ENCODE measurements at places on chromosomes 11 and 22.

DNA sequence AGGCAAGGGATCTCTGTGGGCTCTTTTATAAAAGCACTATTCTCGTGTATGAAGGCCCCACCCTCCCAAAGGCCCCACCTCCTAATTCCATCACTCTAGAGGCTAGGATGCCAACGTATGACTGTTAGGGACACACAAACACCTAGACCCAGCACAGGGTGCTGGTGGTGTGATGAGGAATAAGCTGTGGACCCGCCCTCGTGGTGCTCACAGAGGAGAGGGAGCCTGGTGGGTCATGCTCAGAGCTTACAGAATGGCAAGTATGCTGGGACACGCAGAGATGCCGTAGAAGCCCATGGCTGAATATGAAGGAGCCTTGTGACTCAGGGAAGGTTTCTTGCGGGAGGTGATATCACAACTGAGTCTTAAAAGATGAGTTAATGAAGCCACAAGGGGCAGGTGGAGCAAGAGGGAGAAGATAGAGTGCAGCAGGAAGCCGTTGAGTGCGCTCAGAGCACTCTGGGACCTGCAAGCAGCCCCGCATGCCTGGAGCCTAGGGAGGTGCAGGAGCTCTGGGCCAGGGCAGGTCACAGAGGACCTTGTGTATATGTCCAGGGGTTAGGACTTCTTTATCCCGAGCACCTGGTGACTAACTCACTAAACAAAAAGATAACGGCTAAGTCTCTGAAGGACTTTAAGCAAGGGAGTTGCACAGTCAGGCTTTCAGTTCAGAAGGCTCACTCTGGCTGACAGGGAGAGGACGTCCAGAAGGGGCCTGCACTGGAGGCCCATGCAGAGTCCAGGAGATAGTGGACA lies 160.9 kb downstream of the TRIM29 start:
- no peak for DNase-seq

DNA sequence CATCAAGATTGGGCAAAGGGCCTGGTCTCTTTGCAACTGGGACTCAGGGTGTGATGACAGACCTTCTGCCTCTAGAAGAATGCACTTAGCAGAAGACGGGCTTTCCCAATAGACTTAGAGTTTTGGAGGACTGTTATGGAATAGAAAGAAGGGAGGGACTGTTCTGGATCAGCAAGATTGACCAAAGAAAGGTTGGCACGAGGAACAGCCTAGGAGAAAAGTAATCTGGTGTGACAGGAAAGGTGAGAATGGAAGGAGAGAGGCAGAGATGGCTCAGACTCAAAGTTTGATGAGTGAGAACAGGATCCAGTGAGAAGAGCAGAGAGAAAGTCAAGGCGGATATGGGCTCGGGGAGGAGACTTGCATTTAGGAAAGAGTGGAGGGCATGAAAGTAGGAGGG lies 23.0 kb upstream of the TMEM45B start:
- DNase-seq, result no peak

GRCh38 chr11:122334546-122335339 lies 218.7 kb upstream of the BLID start:
- no peak for DNase-seq

- no peak for DNase-seq
These were observed 16.0 kb downstream of the CLTCL1 start for GRCh38 chr22:19275513-19275912.

GRCh38 chr22:28969401-28970168 lies 86.2 kb downstream of the ZNRF3 start:
- no peak for DNase-seq

GRCh38 chr11:44621784-44622183 lies 56.3 kb downstream of the CD82 start:
- DNase-seq, result peak; percentile 1

DNA sequence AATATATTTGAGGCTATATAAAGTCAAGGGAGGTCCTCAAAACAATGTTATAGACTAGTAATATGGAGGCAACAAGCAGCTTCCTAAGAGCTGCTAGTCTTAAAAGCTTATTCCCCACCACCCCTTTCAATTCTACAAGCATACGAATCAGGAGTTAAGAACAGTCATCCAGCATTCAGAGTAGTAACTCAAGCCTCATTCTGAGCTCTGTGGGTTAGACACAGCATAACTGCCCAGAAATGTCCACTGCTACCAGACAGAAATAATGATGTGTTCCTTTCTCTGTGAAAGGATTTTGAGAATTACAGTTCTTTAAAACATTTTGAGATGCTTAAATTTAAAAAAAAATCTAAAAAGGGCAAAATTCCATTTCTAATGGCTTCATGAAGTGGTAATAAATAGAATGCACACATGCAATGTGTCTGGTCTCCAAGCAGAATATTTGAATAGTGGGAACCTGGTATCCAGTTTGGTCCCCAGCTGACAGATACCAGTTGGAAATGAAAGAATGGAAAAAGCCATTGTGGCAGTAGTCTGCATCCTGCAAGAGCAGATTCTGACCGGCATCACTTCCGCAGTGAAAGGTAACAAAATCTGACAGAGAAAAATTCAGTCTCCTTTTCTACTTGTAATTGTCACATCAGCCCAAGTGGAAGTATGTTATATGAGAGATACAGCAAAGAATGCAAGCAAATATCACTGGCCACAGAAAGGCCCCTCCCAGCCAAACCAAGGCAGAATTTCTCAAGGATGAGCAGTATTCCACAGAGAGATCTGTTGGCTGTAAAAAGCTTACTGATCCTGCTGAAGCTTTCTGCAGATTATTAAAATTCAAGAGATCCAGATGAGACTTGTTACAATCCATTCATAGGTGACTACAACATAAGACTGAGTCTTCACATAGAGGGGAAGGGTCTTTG lies 310.8 kb upstream of the PITPNB start:
- no peak for DNase-seq

- DNase-seq, result peak; percentile 89
These were observed 3.5 kb downstream of the PHLDB1 start for GRCh38 chr11:118610773-118611432.

- DNase-seq, result no peak
These were observed at the start of gene OR5W2 for GRCh38 chr11:55914482-55914881. OR5W2 (minus strand) TSS chr11:55914582; CDS start chr11:55914582, 0 bp downstream.

DNA sequence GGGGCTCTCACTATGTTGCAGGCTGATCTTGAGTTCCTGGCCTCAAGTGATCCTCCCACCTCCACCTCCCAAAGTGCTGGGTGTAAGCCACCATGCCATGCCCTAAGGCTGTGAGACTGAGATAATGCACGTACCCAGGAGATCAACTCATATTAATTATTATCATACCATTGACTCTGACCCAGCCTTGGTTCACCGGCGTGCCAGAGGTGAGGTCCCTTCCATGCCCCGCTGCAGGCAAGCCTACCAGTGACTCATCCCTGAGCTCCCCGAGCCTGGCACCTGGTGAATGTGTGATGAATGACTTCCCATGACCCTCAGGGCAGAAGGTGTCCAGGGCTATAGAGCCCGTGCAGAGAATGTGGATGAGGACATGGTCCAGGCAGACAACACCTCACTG lies 12.1 kb downstream of the GAL3ST1 start:
- no peak for DNase-seq

DNA sequence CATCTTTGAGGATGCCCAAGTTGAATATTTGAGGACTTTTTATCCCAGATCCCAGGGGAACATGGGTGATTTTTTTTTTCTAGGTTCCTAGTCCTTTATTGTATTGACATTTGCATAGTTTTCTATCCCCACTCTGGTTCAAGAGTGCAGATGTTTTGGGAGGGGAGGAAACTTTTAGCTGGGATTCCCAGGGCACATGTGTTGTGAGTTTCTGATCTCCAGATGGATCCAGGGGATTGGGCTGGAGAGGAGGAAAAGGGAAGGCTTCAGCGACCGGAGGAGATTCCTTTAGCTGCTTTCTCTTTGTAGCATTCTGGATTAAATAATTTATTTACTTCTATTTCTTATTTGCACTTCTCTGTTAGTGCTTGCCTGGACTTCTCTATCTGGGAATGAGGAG lies 14.7 kb upstream of the SORL1-AS1 start:
- DNase-seq, result no peak

DNA sequence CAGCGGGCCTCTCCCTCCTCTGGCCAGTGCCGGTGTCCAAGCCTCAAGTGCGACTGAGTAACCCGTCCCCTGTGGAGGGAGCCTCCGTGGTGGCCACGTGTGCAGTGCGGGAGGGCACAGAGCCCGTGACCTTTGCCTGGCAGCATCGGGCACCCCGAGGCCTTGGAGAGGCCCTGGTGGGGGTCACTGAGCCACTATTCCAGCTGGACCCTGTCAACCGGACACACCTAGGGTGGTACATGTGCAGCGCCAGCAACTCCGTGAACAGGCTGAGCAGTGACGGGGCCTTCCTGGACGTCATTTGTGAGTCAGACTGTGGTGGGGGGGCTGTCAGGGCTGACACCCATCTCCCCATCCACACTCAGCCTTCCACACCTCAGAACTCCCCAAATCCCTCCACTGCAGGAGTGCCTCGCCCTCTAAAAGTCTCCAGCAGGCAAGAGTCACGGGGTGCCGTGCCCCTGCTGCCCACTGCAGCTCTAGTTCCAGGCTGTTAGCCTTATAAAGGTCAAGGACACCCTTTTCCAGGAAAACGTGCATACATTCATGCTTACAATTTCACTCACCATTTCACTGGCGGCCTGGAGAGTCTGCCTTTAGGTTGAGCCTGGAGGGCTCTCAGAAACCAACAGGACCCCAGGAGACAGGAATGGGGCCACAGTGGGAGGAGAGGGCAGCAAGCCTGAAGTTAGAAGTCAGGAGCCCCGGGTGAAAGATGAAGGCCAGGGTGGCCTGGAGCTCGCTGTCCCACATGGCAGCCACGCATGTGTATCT lies 2.6 kb downstream of the VSIG10L2 start:
- DNase-seq, result no peak

DNA sequence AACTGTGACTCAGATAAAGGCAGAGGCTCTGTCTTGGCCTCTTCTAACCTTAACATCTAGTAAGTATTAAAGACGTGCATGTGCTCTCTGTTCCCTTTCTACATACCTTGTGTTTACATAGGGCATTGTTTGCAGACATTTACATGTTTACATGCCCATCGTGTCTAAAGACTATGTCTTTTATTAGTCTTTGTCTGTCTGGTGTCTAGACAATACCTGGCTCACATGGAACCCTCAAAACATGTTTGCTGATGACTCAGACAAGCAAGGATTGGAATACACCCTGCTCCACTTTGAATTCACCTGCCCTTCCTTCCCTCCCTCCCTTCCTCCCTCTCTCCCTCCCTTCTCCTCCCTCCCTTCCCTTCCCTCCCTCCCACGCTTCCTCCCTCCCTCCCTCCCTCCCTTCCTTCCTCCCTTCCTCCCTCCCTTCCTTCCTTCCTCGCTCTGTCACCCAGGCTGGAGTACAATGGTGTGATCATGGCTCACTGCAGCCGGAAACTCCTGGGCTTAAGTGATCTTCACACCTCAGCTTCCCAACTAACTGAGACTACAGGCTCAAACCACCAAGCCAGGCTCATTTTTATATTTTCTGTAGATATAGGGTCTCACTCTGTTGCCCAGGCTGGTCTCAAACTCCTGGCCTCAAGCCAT lies 23.7 kb upstream of the SORL1-AS1 start:
- no peak for DNase-seq

- DNase-seq, result no peak
These were observed 179.4 kb downstream of the CADM1 start for GRCh38 chr11:115324581-115325432.

DNA sequence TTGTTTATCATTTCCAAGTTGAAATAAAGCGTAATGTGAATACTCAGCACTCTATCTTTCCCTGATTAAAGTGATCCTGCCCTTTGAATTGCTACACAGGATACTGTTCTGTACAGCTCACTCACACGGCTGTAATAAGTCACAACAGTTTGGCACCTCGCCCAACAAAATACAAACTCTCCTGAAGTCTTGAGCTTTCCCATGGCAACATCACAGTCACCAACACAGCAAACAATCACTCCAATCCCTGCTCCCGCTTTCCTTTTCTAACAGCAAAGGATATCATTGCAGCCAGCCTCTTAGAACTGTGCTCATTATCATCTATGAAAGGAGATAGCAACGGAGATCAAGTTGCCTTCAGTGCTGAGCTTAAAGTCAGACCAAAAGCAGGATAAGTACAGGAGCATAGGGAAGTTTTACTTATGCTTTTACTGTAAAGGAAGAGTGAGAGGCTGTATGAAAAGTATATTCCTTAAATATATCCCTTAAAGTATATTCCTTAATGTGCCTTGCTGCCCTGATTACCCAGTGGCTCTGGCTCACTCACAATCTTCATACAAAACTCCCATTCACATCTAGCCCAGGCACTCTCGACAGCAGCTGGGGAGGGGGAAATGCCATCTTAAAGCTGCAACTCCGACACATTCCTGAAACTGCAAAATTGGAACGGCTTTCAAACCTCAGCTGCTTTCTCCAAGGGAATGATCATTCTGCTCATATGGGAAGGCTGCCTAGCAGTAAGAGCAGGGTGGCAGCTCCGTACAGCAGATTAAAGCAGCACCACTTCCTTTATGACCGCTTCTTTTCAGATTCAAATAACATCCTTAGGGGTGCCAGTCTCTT lies 35.8 kb downstream of the MAML2 start:
- no peak for DNase-seq

GRCh38 chr11:19701421-19701820 lies 11.2 kb upstream of the NAV2 start:
- DNase-seq, result no peak

GRCh38 chr22:38540701-38541100 lies 29.3 kb downstream of the DMC1 start:
- DNase-seq, result no peak

- DNase-seq, result no peak
These were observed 11.7 kb downstream of the RAC2 start for GRCh38 chr22:37232140-37232998.
